ENCODE measurements at places on chromosomes 4 and X.

DNA sequence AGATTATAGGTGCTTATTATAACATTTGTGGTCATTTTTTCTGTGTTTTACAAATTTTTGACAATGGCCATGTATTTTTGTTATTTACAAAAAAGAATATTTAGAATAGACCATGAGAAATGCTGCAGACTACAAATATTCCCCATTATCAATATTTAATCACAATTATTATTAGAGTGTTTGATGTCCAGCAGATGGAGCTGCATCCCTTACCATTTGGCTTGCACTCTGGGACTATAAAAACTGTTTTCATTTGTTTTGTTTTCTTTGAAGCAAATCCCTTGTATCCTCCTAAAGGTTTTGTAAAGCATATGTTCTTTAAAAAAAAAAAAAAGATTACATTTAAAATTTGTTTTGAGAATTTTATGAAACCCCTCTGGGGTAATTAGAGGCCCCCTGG is 85.6 kb upstream of the CXorf66 start:
- peak; percentile 31 for DNase-seq

GRCh38 chr4:15868111-15868510 is 70.4 kb downstream of the FGFBP1 start:
- DNase-seq, result no peak

DNA sequence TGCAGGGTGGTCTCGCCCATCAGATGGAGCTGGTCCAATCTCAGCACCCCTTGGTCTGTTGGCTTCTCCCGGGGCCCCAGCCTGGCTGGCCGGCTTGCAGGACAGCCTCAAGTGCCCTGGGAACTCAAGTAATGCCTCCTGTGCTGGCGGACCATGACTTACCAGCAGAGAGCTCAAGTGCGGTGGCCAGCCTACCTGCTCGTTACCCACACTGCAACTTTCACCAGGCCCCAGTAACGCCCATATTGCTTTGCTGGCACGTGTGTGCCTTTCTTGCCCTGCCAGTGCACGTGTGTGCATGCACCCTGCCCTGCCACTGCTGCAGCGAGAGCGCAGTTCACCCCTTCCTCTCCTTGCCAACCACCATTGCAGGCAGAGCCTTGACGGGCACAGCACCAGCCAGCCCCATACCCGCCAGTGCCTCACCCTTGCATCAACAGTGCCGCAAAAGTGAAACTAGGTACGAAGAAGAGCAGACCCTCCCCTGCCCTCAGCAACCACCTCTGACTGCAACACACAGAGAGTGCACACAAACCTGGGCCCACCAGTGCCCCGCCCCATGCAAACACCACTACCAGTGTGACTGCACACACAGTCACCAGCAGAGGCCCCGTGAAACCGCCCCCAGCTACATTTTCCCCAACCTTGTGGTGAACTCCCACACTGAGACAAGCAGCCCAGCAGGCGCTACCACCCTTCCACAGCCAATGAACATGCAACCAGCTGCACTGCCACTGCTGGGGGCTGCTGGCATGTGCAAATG is 88.9 kb upstream of the POU3F4 start:
- no peak for DNase-seq

GRCh38 chr4:120685756-120686278 is 236.7 kb downstream of the PRDM5 start:
- DNase-seq, result no peak

- DNase-seq, result no peak
These were observed 110.4 kb downstream of the UBE2K start for GRCh38 chr4:39808231-39808749.

- DNase-seq, result no peak
These were observed 22.0 kb downstream of the RUFY3 start for GRCh38 chr4:70743731-70744130.
